ENCODE measurements at places on chromosomes 6 and 20.
A peak's percentile ranks its signal among the peaks of the same experiment; 100 is the strongest.

- no peak for DNase-seq
Measured at GRCh38 chr6:89198235-89198634, 18.9 kb downstream of the GABRR1 start.

GRCh38 chr20:63232235-63233060 is 3.3 kb upstream of the BIRC7 start:
- no peak for DNase-seq

DNA sequence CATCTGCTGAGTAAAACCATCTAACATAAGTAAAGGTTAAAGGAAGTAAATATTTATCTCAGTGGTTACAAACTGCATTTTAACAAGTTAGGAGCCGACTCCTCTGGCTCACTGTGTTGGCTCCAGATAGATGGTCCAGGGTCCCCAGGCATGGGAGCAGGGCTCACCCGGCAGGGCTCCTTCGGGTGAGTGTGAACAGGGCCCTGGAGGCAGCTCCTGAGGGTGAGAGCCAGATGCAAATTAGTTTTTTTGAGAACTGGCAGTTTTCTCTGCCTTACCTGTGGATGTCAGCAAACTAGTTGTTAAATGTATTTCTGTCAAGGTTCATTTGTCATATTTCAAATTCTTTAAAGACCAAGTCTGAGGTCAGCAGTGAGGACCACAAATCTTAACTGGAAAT is 21.5 kb downstream of the TPBG start:
- no peak for DNase-seq

DNA sequence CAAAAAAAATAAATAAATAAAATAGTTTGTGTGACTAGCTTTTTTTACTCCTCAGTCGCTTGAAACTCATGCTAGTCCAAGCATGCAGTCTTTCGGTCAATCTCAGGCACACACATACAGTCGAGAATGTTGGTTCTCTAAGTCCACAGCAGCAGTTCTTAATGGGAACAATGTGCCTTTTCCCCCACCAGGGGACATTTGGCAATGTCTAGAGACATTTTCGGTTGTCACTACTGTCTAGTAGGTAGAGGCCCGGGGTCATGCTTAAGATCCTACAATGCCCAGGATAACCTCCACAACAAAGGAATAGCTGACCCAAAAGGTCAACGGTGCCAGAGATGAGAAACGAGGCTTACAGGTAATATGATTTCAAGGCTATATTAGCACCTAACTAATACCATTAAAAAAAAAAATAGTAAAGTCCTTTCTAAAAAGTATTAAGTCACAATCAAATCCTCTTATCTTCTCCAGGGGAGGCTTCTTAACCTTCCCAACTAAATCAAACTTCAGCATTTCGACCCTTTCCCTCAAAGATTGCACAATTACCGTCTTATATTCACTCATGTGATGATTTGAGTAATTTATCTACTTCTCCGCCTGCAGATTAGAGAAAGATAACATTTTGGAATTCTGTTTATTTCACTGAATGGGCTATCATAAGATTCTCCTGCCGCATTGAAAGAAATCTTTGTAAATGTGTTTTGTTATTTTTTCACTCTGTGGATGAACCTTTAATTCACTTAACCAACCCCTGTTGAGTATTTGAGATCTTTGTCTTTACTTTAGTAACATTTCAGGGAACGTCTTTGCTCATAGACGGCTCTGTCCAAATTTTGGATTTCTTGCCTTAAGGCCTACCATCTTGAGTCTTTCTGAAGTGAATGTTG is 8.1 kb upstream of the SALL4 start:
- DNase-seq: no peak

GRCh38 chr6:112595841-112596240 is 248.7 kb downstream of the RFPL4B start:
- DNase-seq: no peak

GRCh38 chr20:8155229-8155628 is 23.2 kb downstream of the PLCB1 start:
- no peak for DNase-seq

DNA sequence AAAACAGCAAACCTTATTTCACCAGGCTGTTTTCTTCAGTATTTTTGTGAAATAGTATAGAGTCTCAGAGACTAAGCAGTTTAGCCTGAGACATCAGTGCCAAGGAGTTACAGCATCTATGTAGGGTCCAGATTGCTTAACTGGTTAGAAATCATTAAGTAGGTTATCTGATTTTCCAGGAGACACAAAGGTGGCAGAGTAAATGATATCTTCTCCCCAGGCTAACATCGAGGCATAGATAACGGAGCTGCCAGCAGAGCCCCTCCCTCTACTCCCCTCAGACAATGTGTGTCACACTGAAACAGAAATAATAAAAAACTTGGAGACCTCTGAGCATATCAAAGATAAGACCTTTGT is 473.0 kb upstream of the CITED2 start:
- no peak for DNase-seq

DNA sequence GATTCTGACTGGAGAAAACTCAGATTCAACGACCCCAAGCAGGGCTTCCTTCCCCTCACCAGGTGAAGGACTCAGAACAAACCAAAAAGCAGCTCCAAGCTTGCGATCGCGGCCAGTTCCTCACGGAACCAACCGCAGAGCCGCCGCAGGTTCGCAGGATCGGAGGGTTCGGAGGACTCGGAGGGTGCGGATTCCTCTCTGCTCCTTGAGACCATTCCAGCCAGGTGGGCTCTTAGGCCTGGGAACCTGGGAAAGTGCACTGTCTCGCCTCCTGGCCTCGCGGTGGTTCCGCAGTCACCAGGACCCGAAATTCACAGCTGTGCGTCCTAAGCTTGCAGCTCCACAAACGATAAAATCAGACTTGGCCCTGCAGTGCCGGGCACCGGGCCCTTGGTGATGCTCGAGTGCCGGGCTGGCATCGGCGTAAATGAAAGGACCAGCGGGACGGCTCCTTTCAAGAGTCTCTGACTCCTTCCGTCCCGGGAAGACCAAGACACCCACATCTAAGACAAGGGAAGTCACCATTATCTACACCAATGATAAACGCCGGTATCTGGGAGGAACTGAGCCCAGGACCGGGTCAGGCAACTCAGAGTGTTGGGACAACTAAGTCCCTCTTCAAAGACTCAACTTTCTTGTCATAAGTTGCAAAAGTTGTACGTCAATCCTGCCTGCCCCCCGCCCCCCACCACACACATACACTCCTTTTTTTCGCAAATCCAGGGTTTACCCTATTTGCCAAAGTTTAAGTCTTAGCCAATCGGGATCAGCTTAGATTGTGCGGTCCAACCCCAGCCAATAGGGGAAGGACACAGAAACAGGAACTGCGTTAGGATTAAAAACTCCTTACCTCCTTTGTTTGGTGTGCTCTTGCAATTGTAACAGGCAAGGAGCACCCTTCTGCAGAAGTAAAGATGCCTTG is 69.8 kb upstream of the PRSS16 start:
- DNase-seq: peak; percentile 88

DNA sequence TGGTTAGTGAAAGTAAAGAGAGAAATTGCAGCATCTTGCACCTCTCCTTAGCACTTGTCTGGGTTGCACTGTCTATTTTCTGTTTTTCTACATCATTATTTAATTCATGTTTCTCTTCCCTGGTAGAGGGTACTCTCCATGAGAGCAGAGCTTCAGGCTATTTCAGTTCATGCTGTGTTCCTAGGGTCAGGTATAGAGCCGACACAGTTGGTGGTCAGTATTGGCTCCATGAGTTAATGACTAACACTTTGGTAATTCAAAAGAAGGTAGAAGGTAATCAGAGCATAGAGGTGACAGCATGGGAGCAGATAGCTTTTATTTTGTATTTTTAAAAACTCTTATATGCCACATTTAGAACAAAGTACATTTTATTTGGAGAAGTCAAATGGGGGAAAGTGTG is 42.7 kb downstream of the RIMS1 start:
- no peak for DNase-seq

DNA sequence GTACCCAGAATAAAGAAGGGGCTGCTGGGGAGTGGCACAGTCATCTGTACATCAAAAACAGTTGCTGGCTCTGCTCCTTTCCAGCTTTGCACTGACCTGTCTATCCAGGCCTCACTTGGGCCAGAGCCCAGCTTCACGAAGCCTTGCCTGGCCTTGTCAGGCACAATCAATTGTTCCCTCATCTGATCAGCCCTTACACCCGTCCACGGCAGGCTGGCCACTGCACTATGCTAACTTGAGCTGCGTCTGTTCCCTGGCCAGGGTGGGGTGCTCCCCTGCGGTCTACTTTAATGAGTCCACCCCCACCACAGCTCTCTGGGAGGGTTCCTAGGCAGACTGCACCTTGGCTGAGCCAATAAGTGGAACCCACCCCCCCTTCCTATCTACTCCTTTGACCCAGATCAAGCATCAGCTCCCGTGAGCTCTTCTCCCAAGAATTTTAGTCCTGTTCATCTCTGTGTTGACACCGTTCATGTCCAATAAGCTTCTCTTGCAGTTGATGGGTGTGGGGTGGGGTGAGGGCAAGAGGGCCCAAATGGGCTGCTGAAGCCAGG is 74.3 kb upstream of the MLN start:
- no peak for DNase-seq

GRCh38 chr20:3067139-3068014 is 4.0 kb upstream of the OXT start:
- DNase-seq: no peak

DNA sequence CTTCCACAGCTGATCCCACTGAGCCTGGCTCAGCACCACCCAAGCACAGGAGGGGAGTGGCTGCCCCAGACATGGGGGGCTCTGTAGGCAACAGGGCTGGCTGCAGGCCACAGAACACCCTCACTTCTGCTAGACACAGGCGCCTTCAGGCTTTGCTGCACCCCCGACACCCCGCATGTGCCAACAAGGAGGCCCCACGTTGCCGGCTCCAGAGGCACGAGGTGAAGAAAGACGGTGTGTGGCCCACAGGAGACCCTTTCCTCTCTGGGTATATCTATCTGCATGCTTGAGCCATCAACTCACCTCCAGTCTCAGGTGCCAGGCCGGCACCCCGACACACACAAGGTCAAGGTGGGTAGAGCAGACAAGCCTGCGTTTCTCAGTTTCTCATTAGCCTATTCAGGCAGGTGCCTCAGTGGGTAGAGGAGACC is 158.3 kb downstream of the DLL1 start:
- peak; percentile 39 for DNase-seq

- DNase-seq: no peak
Measured at GRCh38 chr6:3009930-3010329, 10.2 kb downstream of the NQO2 start.

DNA sequence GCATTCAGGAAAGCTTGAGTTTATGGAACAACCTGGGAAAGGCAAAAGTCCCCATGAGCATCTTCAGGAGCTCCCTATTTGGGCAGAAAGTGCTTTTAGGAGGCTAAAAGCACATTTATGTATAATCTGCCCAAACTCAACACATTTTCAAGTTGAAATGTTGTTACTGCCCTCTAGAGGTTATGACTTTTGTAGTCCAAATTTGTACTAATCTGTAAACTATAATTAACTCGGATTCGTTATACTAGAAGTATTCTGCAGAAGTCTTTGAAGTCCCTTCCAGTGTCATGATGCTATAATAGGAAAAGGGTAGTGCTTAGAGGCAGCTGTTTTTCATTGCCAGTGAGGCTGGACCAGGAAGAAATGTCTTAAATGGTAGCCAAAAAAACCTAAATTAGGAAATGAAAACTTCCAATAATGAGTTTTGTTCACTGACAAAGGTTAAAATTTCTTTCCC is 44.8 kb upstream of the EMILIN3 start:
- DNase-seq: no peak

DNA sequence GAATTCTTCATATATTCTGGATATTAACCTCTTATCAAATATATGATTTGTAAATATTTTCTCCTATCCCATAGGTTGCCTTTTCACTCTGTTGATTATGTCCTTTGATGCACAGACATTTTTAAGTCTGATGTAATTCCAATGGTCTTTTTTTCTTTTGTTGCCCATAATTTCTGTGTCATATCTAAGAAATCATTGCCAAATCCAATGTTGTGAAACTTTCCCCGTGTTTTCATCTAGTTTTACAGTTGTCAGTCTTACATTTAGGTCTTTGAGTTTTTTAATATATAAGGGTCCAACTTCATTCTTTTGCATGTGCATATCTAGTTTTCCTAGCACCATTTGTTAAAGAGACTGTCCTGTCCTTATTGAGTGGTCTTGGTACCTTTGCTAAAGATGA is 111.5 kb downstream of the SESN1 start:
- no peak for DNase-seq

- DNase-seq: no peak
Measured at GRCh38 chr6:137549106-137549505, 54.9 kb upstream of the OLIG3 start.
